CD4-positive, alpha-beta T cell treated with Interleukin-6 for 4 hours (primary cell): ENCODE measurements at places on chromosomes 1 and 21.

DNA sequence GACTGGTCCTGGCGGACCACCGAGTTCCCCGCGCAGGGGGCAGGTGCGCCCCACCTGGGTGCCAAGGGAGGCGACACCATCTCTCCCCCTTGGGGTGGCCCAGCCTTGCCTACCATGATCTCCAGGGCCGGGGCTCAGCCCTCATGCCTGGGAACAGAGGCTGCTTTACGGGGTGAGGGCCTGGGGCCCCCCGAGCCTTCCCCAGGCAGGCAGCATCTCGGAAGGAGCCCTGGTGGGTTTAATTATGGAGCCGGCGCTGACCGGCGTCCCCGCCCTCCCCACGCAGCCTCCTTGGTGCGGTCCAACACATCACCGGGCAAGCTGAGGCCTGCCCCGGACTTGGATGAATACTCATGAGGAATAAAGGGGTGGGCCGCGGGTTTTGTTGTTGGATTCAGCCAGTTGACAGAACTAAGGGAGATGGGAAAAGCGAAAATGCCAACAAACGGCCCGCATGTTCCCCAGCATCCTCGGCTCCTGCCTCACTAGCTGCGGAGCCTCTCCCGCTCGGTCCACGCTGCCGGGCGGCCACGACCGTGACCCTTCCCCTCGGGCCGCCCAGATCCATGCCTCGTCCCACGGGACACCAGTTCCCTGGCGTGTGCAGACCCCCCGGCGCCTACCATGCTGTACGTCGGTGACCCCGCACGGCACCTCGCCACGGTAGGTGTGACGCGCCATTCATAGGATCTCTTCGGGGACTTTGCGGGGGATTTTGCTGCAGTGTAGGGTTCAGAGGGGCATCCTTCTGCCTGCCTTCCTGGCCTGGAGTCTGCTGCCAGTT, 38.2 kb downstream of the TP73 start:
- no peak for DNase-seq

- no peak for DNase-seq
Observed at GRCh38 chr1:54614024-54614423, 9.3 kb downstream of the FAM151A start.

GRCh38 chr21:29904359-29905282, 35.2 kb downstream of the GRIK1 start:
- no peak for DNase-seq

GRCh38 chr1:225996946-225997545, 2.1 kb downstream of the SDE2 start:
- DNase-seq, result no peak

DNA sequence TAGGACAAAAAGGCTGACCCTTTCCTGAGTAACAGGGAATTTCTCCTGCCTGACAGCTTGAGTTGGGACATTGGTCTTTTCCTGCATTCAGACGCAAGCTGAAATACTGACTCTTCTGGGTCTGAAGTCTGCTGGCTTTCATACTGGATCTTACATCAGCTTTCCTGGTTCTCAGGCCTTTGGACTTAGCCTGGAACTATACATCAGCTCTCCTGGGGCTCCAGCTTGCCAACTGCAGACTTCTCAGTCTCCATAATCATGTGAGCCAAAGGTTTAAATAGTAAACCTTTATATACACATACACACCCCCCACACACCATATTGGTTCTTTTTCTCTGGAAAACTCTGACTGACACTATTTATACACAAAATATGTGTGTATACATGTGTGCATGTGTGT, 59.0 kb upstream of the KCND3 start:
- DNase-seq, result no peak
